Frontal cortex (tissue), 4 donors: ENCODE measurements at places on chromosomes 1 and 21.

GRCh38 chr1:166882893-166883292 is 6.8 kb upstream of the TADA1 start:
- no peak for DNase-seq

- no peak for DNase-seq
Observed at GRCh38 chr1:40382108-40382460, 8.6 kb downstream of the SMAP2 start.

DNA sequence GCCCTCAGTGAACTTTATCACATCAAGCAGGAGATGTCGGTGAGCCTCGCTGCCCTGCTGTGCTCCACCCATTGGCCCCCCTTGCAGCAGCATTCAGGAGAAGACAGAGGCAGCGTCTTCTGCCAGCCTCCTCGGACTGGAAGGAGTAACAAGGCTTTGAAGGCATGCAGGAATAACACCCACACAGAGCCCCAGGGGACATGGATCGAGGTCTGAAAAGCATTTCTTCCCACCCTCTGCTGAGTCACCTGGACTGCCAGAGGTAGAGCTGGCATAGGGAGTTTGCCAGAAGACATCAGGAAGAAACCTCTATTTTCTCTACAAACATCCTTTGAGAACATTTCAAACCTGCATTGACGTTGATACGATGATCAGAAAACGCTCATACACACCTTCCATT is 42.9 kb downstream of the COL18A1 start:
- DNase-seq = no peak

- DNase-seq = no peak
Observed at GRCh38 chr1:43302721-43303470, 2.1 kb downstream of the TIE1 start.

GRCh38 chr1:48069662-48070395 is 72.6 kb upstream of the TRABD2B start:
- DNase-seq = no peak

GRCh38 chr1:50681931-50682330 is 258.7 kb upstream of the DMRTA2 start:
- DNase-seq = no peak

DNA sequence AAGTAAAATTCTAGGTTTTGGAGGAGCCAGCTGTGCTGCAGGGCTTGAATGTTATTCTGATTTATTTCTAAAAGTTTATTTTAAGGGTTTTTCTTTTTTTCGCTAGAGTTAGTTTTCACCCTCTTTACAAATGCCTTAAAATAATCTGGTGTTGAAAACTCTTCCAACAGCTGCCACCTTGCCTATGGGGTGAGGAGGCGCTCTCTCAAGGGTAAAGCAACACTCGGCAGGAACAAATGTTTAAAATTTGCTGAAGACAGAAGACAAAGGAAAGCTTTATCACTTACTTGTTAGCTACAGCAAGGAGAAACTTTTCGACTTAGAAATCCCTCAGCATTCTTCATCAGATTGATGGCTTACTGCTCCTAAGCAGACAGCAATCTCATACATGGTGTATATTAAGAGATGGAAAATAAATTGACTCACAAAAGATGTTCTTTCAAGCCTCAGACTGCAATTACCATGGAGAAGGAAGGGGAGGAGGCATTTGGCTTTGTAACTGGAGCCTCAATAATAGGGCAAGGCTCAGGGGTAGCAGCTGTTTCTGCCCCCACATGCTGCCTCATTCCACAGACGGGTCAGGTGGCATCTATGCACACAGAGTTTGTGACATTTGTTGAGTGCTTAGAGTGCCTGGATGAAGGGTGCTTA is 79.8 kb upstream of the RALGPS2 start:
- no peak for DNase-seq

DNA sequence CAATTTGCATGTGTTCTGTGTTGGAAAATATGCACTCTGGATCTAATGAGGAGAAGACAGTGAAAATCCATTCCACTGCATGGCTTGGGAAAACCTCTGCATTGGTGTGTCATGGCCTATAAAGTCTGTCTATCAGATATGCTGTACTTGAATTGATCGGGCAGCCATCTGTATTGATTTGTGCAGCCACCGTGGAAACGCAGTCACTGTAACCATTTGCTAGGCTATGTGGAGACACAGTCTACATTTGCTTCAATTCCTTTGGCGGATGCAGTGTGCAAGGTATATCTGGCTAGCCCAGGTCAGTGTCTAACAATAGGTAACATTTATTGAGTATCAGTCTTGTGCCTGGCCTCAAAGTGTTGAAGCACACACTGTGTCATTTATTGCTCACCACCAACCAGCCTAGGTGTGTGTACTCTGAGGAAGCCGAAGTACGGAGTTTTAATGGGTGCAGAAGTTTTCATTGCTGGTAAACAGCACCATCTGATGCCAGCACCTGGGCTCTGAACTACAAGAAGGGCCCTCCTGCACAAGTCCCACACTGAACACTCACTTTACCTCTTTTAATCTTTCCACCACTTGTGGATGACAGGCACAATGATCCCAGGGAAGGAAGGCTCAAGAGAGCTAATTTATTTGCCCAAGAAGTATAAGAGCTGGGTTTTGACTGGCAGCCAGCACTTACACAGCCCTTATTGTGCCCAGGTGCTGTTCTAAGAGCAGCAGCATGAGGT is 83.4 kb downstream of the DAB1 start:
- no peak for DNase-seq

- no peak for DNase-seq
Observed at GRCh38 chr1:81585371-81585770, 215.4 kb upstream of the ADGRL2 start.

DNA sequence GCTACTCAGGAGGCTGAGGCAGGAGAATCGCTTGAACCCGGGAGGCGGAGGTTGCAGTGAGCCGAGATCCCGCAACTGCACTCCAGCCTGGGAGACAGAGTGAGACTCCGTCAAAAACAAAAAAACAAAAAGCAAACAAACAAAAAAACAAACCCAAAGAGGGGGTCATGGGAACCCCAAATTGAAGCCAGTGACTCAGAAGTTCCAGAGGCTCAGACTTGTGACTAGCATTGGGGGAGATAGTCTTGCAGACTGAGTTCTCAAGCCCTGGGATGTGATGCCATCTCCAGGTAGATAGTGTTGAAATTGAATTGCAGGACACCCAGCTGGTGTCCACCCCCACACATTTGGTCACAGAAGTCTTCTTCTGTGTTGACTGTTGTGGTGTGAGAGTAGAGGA is 24.9 kb upstream of the ENO1 start:
- no peak for DNase-seq

DNA sequence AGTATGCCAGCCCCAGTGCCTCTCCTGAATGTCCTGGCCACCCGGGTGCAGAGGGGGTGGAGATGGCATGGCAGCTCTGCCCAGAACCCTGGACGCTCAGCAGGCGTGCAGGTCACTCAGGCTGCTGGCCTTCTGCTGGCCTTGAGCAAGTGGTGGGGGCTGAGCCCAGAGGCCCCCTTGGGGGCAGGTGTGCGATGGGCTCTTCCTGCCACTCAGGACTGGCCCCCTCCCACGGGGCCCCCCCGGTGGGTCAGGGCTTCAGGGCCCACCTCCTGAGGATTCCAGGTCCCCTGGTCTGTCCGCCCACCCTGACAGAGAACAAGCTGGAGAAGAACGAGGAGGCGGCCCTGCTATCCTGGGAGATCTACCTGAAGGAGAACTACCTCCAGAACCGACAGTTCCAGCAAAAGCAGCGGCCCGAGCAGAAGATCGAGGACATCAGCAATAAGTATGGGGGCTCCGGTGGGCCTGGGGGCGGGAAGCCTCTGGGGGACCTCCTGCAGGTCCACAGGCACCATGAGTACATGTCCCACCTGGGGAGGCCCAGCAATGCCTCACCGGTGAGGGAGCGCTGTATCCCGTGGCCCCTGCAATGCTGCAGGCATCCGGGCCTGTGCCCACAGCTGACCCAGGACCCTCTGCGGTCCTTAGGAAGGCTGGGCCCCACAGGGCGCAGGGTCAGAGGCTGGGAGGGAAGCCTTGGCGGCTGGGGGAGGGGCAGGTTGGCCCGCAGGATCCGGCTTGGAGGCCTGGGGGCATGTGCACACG is 37.0 kb upstream of the LRRC3 start:
- DNase-seq = no peak

DNA sequence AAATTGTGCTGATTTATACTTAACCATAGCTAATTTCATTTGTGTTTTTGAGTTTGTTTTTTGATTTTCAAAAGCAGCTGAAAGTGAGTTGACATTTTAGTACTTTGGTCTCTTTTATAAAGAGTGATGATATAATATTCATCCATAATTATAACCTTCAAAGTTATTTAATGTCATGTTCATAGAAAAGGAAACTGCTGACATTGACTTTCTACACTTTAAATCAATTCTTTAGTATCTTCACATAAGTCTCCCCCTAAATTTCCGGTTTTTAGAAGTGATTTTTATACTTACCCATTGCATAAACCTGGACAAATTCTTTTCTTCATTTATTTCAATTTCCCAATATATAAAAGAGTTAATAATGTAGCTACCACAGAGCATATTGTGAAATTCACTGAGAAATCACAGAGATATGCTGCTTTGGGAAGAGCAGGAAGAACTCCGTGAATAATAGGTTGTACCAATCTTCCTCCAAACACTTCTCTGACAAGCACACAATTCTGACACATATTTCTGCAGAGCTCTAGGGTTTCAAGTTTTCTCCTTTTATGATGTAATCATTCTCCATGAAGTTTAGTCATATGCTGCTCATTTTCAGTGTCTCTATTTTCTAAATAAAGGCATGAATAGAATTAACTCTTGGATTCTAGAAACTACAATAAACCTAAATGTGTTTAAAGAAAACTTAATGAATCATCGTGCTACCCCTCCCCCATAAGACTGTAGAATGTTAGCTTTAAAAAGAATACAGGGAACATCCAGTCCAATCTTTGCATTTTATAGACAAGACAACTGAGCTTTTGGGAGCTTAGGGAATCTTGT is 25.6 kb upstream of the CDC42BPA start:
- no peak for DNase-seq

DNA sequence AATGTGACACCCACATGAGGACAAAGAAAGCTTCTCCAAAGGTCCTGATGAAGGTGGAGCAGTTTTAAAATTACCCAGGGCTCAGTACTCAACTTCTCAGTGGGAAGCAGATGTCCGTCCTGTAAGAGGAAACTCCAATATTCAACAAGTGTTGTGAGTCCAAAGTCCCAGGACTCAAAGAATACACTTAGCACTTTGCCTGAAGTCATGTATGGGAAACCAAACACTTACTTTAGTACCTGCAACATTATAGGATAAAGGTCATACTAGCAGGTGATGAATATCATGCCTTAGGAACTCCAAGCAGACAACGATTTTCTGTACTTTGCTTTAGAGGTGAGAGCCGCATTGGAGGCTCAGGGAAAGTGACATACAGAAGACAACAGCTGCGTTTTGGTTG is 37.2 kb upstream of the ST6GALNAC3 start:
- DNase-seq = no peak

DNA sequence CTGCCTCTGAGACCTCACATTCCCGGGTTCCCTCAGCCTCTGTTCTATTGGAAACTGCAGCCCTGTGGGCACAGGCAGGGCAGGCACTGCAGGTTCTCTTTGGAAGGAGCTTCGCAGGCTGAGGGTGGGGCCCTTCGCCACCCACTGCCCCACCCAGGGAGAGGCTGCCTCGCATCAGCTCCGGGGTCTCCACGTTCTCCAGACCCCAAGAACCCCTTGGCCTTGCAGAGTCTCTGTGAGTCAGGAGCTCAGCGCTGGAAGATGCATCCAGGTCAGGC is 8.6 kb upstream of the C1orf159 start:
- DNase-seq = no peak

GRCh38 chr1:34736692-34737091 is 18.2 kb upstream of the GJB5 start:
- peak; percentile 61 for DNase-seq

GRCh38 chr21:27143476-27143875 is 176.6 kb upstream of the ADAMTS5 start:
- no peak for DNase-seq

DNA sequence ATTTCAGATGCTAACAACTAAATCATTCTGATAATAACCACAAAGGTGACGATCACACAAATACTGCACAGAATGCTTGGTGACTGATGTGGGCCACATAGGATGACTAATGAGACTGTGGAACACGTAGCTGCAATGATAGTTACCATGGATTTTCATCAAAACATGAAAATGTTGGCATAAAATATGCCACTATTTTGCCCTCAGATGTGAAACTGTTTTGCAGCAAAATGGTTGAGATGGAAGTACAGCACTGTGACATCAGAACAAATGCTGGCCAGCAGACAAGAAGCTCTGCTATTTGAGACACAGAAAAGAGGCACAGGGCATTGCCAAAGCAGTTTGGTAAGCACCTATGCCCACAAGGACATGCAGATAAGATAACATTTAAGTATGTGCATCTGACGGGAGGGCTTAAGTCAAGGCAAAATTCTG is 83.8 kb downstream of the NIBAN1 start:
- no peak for DNase-seq

- no peak for DNase-seq
Observed at GRCh38 chr1:26067432-26067911, at the start of gene TRIM63. TSS of gene TRIM63 (minus strand) at chr1:26067630. CDS start at chr1:26067494, 136 bp downstream.

GRCh38 chr21:41638201-41638790 is 128.6 kb downstream of the RIPK4 start:
- DNase-seq = no peak

- no peak for DNase-seq
Observed at GRCh38 chr1:30770150-30770549, 12.6 kb upstream of the LAPTM5 start.

DNA sequence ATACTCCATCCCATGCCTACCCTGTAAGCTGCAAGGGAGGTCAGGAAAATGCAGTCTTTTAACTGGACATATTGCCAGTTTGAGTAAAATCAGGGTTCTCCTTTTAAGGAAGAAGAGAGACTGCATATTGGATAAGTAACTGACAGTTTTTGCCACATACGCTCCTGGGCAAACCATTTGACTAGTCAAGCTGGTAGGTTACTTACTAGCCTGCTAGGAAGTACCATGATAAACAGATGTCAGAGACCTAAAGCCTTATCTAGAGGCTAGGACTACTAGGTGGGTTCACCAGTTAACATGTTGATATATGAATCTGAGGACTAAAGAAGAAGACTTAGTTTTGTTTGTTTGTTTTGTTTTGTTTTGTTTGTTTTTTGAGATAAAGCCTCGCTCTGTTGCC is 33.5 kb downstream of the EEIG2 start:
- DNase-seq = no peak

GRCh38 chr21:27807596-27807995 is 840.7 kb upstream of the ADAMTS5 start:
- DNase-seq = no peak

DNA sequence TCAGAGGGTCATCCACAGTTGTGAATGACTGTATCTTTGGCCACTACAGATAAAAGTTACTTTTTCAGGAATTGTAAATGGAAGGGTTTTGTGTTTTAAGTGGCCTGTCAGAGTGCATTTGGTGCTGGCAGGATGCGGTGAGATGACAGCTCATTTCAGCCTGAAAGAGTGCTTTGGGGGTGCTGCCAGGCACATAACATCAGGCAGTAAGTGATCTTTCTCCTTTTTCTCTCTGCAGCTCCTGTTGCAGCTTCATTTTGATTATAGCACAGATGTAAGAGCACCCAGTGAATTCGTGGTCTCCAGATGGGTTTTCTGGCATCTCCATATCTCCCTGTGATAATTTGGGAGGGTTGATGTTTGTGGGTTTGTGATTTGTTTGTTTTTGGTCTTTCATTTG is 14.8 kb upstream of the FAM163A start:
- no peak for DNase-seq
